DMS79 (cell line): ENCODE measurements at places on chromosomes 4 and X.

GRCh38 chrX:47918274-47918673, 81.6 kb downstream of the ZNF81 start:
- no peak for DNase-seq

DNA sequence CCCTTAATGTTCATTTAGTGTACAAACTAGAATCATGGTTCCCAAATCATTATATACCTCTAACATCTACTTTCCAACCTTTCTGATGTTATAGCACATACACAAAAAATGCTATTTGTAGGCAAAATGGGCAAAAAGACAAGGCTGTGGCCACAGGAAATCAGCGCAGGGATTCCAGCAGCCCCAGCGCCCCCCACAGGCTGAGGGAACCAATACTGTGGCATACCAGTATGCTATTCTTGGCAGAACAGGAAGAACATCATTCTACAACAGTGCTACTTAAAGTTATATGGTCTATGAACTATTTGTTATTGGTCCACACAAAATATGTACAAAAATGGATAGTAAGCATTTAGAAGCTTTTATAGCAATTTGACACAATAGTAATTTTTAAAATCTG, 25.3 kb downstream of the STEEP1 start:
- no peak for DNase-seq

DNA sequence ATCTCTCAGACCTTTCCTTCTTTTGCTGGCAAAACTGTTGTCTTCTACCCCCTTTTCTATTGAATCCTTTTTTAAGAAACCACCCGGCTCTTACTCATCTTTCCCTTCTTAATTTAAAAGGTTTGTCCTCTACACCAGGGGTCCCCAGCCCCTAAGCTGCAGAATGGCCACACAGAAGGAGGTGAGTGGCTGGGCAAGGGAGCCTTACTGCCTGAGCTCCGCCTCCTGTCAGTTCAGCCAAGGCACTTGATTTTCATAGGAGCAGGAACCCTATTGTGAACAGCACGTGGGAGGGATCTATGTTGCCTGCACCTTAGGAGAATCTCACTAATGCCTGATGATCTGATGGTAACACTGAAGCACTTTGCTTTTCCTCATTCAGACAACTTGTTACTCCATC, 726.3 kb upstream of the INTU start:
- no peak for DNase-seq

DNA sequence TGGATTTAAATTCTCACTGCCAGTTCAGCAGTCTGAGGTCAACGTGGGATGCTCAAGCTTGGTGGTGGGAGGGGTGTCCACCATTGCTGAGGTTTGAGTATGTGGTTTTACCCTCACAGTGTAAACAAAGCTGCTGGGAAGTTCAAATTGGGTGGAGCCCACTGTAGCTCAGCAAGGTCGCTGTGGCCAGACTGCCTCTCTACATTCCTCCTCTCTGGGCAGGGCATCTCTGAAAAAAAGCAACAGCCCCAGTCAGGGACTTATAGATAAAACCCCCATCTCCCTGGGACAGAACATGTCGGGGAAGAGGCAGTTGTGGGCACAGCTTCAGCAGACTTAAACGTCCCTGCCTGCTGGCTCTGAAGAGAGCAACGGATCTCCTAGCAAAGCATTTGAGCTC, 14.9 kb upstream of the RRAGB start:
- DNase-seq = no peak

DNA sequence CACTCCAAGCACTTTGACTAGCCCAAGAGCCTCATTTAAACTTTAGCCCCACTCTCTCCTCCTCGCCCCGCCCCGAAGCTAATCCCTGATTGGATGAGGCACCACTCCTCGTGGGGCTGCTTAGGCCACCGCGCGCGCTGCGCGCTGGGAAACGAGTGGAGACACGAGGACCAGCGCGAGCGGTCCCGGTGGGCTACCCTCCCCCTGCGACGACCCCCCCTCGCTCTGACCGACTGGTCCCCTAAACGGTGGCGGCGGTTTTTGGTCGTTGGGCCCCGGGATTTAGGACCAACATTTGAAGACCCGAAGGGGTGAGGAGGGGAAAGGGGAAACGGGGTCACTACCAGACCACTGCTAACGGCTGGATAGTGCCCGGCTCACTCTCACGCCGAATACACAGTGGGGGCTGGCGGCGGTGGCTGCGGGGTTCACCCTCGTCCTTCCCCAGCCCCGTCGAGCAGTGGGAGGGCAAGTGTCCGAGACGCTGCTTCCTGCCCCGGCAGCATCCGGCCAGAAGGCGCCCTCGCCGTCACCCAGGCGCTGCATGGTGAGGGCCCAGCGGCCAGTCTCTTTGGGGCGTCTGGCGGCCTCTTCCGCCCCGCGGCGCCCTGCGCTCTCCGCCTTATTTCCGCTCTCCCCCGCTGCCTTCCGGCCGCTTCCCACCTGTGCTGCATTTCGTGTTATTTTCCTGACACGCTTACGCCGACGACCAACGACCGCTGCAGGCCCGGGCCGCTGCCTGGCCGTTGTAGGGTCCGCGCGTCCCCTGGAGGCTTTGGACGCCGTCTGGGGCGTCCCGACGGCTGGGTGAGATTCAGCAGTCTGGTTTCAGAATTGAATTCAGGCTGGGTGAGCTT, at the start of gene RBM46:
Gene RBM46, plus strand, starts transcription at position 147 of the 857 bp plus-strand sequence. CDS start 15,481 bp downstream, outside the sequence.
- no peak for DNase-seq

DNA sequence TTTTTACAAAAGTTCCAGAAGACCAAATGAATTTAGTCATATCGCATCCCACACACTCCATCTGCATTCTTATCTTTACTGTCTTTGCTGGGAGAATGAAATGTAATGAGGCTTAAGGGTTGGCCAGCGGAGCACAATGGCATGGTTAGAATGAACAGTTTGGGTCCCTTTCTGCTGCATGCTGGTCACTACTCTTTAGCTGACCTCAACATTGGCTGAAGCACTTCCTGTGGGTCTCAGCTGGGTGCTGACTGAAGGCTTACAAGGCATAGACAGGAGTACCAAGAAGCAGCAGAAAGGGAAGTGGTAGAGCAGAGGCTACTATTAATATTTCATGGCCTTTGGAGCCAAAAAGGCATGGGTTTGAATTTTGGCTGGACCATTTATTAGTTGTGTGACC, 159.4 kb upstream of the GPC4 start:
- DNase-seq = no peak

DNA sequence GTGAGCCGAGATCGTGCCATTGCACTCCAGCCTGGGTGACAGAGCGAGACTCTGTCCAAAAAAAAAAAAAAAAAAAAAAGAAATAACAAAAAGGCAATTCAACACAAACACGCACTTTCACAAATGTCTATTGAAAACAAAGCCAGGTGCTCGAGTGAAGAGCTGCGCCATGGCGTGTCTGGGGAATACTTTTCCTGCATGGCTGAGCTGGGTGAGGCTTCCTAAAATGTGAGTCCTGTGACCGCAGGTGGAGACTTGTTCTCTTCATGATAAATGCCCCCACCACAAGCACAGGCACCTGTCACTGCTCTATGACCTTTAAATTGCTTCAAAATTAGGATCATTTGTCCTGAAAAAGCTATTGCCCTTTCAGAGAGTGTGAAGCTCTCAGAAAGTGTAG, 4.0 kb upstream of the ABLIM2 start:
- peak; percentile 48 for DNase-seq

DNA sequence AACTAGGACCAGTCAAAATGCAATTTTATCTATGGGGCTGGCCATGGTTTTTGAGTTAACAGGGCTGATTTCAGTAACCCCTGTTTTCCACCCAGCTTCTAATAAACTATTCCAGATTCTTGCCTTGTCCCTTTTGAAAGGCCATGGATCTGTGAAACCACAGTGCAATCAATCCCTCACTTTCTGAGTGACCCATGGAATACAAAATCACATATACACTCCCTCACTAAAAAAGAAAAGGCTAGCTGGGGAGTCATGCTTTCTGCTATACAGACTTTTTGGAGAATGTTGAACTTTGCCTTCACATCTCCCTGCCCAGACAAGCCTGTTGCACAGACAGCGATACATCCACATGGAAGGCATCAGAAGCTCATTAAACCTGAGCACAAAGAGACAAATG, 47.9 kb downstream of the MAD2L1 start:
- no peak for DNase-seq

- no peak for DNase-seq
Observed at GRCh38 chr4:184000457-184001396, 95.6 kb downstream of the STOX2 start.

DNA sequence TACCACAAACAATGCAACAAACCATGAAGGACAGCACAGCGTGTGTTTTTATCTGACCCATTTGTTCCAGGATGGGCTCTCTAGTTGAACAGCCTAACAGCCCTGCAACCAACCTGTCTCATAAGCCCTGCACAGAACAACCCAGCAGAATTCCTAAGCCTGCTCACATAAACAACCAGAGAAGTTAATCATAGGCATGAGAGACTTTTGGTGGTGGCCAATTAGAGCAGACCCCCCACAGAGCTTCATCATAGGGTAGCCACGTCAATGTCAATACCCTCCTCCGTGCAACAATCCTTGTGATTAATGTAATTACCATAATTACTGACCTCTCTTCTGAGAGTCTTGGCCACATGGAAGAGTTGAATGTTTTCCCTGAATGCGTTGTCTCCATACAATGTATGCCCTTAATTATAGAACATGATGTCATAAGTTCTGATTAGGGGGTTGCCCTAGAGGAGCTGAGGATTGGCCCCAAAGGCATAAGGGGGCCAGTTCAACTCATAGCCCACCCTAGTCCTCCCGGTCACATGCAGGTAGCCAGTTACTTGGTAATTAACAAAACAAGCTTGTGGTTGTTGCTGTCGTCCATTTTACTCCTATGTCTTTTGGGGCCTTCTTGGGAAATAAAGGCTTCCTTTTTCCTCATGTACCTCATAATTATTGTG, 92.7 kb downstream of the SYNPO2 start:
- DNase-seq = no peak

- no peak for DNase-seq
Observed at GRCh38 chr4:140330311-140330900, 43.0 kb upstream of the SCOC start.

DNA sequence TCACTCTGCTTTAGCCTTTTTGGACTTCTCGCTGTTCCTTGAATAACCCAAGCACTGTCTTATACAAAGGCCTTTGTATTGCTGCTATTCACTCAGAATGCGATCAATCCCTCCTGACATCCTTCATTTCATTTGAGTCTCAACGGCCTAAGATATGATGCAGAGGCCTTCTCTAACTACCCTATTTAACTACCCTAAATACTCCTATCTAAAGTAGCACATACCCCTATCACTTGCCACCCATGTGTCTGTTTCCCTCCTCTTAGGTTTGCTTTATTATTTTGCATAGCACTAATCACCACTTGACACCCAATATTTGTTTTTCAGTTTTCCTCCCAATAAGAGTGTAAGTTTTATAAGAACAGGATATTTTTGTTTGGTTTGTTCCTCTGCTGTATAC, 42.3 kb upstream of the ACSL4 start:
- no peak for DNase-seq

- no peak for DNase-seq
Observed at GRCh38 chrX:13428053-13428786, 108.4 kb upstream of the ATXN3L start.

DNA sequence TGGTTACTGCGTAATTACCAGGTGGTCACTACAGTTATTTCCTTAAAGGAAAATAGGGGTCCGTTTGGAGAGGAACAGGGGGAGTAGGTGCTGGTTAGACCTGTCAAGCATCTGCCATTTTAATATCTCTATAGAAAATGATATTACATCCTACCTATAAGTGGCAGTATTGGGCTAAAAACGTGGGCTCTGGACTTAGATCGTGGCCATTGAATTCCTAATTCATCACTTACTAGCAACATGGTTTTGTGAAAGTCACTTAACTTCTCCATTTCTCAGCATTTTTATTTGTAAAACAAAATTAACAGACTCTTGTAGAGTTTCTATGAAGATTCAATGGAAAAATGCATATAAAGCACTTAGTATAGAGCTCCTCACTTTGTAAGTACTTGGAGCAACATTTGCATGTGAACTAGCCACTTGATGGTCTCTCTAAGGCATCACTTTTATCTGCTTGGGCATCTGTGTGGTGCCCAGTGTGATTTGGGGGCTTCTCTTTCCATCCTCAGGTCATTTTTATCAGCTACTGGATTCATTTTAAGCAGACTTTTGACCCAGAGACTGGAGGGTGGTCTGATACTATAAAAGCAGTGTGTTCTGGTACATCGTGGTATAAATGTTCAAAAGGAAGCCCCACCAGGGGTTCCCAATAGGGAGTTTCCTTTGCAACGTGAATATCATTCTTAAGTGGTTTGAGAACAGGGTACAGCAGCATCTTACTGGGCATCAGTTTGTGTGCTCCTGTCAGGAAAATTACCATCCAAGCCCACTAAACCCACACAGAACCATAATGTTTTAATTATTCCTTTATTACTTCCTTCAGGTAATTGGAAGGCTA, 42.7 kb upstream of the RASSF6 start:
- DNase-seq = no peak

DNA sequence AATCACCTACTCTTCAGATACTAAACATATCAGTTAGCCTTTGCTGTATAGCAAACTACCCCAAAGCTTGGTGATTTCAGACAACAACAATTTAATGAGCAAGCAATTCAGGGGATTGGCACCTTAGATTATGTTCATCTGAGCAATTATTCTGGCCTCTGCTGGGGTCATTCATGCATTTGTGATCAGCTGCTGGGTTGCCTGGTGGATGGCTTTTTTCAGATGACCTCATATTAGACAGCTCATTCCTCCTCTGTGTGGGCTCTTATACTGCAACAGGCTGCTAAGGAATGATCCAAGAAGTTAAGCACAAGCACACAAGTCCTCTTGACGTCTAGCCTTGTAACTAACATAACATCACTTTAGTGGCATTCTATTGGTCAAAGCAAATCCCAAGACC, 153.0 kb upstream of the PPP1R2C start:
- no peak for DNase-seq

- DNase-seq = no peak
Observed at GRCh38 chr4:159722918-159723317, 620.0 kb downstream of the RAPGEF2 start.

DNA sequence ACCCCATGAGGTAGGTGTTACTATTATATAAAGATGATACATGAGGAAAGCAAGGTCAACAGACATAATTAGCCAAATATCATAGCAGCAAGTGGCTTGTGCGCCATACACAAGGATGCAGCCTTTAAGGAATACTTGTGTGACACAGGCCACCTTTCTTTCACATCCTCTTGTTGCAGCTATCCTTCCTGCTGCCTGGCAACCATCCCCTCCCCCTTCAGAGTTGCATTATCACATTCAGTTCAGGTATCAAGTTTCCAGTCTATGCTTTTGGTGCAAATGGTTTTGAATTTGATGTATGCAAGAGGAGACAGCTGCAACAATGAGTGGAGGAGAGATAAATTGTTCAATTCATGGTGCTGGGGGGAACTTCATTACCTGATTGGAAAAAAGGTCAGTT, 6.4 kb downstream of the ZCCHC18 start:
- no peak for DNase-seq

DNA sequence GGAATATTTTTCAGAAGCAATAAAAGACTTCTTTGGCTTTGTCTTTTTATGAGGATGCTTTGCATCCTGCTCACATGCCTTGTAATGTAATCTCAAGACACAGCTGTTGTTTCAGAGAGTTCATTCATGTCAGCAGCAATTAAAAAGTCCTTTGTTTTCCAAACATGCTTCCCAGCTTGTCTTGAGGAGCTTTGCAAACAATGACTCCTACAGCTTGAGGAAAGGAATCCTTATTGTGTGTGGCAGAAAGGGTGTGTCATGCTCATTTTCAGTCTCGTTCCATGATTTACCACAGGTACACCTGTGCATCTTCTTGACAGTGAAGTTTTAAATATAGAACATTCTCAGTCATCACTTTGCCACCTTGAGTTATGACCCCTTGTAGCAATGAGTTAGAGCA, 139.2 kb upstream of the AADAT start:
- DNase-seq = no peak

GRCh38 chr4:160701671-160702070, 1462.1 kb downstream of the FSTL5 start:
- no peak for DNase-seq

GRCh38 chr4:34486461-34487363, 1757.6 kb downstream of the ARAP2 start:
- no peak for DNase-seq
